ENCODE measurements at places on chromosomes 4 and X.

DNA sequence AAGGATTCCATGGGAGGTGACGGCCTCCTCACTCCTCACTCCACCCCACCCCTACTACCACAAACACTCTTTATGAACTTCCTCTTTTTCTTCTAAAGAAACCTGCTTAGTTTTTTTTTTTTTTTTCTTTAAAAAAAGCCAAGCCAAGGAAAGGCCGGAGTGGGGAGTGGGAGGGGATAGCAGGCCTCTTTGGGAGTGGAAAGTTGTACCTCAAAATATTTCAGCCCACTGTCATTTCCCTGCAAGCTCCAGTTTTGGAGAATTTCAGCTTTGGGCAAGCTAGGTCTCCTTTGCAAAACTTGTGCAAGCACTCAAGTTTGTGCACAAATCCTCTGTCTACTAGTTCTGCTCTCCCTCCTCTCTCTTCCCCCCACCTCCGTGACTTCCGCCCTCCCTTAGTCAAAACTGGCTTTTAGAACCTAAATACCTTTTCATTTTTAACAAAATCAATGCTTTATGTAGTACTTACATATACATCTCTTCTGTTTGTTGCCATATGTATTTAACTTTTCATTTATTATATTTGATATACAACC is 512 bp upstream of the ANTXR2 start:
- DNase-seq = no peak

GRCh38 chr4:37665333-37666320 is 20.5 kb downstream of the RELL1 start:
- DNase-seq = no peak

DNA sequence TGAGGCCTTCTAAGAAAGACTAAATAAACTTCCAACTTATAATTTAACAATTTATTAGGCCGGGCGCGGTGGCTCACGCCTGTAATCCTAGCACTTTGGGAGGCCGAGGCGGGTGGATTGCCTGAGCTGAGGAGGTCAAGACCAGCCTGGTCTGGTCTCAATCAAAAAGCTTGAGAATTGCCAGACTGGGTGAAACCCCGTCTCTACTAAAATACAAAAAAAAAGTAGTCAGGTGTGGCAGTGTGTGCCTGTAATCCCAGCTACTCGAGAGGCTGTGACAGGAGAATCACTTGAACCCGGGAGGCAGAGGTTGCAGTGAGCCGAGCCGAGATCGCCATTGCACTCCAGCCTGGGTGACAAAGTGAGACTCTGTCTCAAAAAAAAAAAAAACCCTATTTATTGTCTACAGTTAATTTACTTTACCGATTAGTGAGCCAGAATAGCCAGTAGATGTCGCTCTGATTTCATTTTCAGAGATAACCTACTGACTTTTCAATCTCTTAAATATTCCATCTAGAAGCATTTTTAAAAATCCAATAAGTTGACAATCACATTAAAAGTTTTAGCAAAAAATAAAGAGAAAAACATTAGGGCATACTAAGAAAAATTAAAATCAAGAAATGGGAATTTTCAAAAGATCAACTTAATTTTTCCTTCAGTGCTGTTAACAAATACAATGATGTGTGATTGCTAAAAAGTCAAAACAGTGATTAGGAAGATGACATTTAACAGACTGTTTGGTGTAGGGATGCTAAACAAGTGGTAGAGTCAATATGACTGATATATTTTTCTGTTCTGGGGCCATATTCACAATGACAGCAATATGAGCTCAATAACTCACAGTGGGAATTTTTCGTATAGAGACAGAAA is 4.3 kb upstream of the SHROOM3 start:
- peak; percentile 46 for DNase-seq

- no peak for DNase-seq
Observed at GRCh38 chrX:142312591-142312990, 107.5 kb upstream of the MAGEC2 start.

DNA sequence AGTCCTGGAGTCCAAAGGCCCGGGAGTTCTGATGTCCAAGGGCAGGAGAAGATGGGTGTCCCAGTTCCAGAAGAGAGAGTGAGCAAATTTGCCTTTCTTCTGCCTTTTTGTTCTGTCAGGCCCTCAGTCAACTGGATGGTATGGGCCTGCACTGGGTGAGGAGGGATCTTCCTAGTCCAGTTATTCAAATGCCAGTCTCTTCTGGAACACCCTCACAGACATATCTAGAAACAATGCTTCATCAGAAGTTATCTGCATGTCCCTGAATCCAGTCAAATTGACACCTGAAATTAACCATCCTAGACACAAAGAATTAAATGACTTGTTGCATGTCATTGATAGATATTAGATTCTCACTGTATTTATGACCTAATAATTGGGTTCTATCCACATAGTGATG is 48.5 kb upstream of the TSPAN5 start:
- DNase-seq = no peak
